ENCODE measurements at places on chromosomes 5 and 9.

DNA sequence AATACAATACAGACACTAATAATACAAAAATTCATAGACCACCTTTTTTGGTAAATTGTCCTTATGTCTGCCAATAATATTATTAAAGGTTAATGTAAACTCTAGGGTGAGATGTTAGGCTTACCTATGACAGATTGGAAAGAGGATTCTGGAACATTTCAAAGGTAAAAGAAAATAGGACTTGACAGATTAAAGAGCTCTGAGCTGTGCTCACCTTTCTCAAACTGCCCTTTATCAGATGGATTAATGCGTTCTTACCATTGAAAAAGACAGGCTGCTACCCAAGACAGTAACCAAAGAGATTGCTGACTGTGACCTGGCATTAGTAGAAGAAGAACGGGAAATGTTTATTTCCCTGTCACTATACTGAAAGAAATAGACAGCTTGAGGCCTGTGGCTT lies 156.1 kb upstream of the MRPS30 start:
- DNase-seq, result no peak

DNA sequence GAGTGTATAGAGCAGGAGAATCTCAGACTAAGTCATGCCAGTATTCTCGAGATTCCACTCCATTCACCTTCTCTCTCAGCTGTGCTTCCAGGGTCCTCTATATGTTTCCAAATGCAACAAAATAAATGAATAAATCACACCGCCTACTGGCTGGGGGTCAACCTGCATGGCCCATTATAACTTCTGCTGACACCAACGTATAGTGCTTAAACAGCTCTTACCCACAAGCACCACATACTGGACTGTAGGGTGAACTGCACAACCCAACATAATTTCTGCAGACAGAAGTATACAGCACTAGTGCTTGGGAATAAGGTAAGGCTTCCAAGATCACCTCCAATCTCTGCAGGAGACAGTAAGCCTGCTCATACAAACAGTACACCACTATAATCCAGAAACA lies 33.1 kb upstream of the HTR4 start:
- DNase-seq, result no peak

DNA sequence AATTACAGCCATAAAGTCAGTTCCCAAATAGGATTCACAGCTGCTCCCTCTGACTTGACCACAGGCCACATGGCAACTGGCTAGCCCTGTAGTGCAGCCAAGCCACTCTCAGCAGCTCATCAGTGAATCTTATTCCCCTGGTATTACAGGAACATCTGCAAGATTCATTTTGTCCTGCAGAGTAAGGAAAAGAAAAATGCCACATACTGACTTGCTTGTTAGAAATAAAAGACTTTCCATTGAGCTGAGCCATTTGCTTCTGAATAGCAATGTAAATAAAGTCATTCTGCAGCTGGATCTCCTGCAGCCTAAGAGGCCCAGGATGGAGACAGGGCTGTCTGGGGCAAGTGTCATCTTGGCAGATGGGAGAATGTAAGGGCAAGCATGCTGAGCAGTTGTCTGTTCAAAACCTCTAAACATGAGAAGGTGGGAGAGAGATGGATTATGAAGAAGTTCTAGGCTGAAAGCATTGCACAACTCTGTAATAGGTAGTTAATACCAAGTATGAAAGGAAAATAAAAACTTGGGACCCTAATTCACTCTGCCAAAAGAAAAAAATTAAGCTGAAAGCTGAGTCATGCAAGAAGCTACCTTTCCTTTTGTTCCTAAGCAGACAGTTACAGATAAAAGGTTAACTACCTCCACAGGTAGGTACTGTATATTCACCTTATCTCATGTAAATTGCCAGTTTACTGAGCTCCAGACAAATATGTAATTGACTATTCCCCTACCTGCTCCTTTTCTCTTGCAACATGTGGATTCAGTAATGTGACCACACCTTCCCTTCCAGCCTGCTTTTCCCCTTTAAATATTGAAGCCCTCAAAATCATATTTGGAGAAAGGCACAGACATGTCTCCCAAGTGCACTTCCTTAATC lies 244.4 kb upstream of the RAI14 start:
- DNase-seq, result no peak

DNA sequence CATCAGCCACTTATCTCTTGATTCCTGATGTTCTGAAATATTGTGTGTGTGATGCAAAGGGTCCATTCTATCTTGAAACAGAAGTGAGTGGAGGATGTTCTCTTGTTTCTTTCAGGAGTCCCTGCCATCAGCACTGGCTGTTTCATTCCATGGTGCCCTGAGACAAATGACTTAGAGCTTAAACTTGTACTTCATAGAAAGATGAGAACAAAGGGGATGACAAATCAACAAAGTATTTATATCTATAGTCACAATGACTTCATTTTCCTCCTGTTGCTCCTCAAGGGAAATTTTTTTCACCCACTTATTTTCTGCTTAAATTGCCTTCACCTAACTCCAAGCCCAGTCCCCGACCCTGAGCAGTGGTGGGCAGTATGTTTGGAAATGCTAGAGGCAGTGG lies 171.6 kb downstream of the TARS1 start:
- no peak for DNase-seq

DNA sequence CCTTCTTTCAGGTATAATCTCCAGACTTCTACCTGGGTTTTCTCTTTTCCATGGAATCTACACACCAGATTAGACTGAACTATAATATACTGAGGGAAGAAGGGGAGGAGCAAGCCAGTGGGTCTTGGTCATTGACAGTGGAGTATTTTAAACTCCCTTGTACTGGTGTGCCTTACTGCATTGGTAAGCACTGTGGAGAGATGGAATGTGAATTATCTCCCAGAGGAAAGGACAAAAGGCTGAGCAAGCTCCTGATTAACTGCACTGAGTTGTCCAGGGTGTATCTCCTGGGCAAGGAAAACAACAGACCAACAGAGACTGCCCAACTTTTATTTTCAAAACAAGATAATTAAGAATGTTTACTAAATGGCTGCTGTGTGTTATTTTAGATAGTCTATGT lies 29.8 kb upstream of the SLCO6A1 start:
- DNase-seq, result no peak

DNA sequence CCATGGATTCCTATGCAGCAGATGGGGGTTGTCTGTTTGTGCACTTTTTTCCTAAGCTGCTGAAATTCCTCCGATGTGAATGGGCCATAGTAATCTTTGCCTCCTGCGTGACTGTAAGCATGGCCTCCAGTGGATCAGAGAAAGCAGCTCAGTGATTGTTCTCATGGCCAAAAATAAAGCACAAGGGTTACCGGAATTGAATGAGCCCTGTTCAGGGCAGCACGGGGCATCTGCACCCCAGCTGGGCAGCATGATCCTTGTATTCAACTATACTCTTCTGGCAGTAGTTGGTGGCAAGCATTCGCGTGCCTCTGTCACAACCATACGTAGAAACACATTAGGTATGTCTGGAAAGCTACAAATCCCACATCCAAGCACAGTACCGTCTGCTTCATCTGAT lies 193.9 kb downstream of the RORB start:
- DNase-seq, result no peak

DNA sequence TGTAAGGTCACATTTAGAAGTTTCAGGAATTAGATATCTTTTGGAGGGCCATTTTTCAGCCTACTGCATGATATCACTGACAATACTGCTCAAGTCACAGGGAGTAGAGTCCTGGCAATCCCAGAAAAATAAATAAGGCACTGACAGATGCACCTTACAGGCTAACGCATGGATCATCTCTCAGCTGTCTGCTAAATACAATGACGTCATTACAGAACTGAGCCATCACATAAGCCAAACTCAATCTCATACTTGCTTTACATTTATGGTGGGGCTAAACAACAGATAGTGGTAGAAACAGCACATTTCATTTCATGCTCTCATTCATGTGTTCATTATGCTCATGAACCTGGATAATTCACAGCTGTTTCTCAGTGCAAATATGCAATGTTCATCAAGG lies 243.7 kb downstream of the SEMA5A start:
- no peak for DNase-seq

- DNase-seq, result no peak
Measured at GRCh38 chr9:117725426-117725887, 21.3 kb downstream of the TLR4 start.

- DNase-seq, result no peak
Measured at GRCh38 chr9:20441166-20441565, 181.1 kb downstream of the MLLT3 start.

DNA sequence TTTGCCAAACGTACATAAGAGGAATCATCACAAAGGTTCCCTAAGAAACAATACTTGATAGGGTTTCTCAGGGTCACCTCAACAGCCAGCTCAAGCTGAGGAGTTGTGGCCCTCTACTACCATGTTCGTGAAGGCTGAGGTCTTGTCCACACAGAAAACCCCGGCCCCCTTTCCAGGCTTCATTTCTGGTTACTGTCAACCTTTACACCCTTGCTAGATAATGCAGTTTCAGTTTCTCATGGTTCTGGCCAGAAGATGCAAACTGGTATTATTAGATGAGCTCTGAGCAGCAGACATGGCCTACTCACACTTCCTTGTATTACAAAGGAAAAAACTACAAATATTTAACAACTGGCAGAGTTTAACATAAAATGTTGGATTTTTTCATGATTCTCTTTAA lies 22.8 kb upstream of the KCNN2 start:
- DNase-seq, result no peak

- DNase-seq, result no peak
Measured at GRCh38 chr5:59187857-59188256, 605.0 kb downstream of the RAB3C start.
